ENCODE measurements at places on chromosomes 4 and X. TPM values are rescaled to one million over a fixed set of nuclear protein-coding genes. Genes with fewer than 3 reads are reported as not detected.

Gene COL4A5
- 2.3 TPM for polyA plus RNA-seq

Gene SPATA4
- not detected for polyA plus RNA-seq

Gene LRAT
- not detected for polyA plus RNA-seq

Gene IL21
- not detected for polyA plus RNA-seq

Gene ARSH
- not detected for polyA plus RNA-seq

Gene FHDC1
- 0.03 TPM for polyA plus RNA-seq

Gene TLR8
- not detected for polyA plus RNA-seq

Gene CASK
- polyA plus RNA-seq = 3.8 TPM

Gene PRR32
- polyA plus RNA-seq = not detected

Gene LNX1
- 2.3 TPM for polyA plus RNA-seq

Gene ERVMER34-1
- polyA plus RNA-seq = 0.25 TPM

Gene HHIP
- not detected for polyA plus RNA-seq

Gene IKBKG
- 52.9 TPM for polyA plus RNA-seq

Gene SLC16A2
- not detected for polyA plus RNA-seq

Gene SHROOM2
- not detected for polyA plus RNA-seq

Gene GYG2
- 3.4 TPM for polyA plus RNA-seq

Gene GPAT3
- 9.4 TPM for polyA plus RNA-seq
